Endothelial cell (in vitro differentiated cells): ENCODE measurements at places on chromosomes 3 and 15.

DNA sequence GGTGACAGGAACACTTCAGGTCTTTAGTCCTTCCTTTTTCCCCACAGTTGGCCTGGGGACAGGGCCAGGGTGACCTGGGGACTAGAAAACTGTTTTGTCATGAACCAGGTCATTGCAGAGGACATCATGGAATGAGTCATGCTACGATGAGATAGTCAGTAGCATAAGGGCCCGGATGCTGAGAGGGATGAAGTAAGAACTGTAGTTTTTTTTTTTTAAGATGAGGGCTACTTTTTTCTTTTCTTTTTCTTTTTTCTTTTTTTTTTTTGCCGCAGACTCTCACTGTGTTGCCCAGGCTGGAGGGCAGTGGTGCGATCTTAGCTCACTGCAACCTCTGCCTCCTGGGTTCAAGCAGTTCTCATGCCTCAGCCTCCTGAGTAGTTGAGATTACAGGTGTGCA, 8.0 kb downstream of the MAP2K5 start:
- DNase-seq: no peak

GRCh38 chr15:56734013-56734635, 815 bp upstream of the ZNF280D start:
- DNase-seq: no peak

DNA sequence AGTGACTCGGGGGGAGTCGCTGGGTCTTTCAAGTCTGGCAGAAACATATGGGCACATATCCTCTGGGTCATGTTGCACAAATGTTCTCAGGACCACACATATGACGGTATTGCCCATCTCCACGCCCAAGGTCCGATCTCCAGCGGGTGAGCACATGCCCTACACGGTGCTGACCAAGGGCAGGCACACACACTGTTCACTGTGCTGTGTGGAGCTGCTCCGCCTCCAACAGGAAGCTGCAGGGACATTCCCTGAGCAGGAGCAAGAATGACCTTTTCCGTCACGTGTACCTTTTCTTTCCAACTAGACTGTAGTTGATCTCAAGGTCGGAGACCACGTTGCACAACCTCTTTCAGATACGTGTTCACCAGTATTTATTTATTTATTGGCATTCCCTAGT, 41.7 kb upstream of the B3GNT5 start:
- no peak for DNase-seq

DNA sequence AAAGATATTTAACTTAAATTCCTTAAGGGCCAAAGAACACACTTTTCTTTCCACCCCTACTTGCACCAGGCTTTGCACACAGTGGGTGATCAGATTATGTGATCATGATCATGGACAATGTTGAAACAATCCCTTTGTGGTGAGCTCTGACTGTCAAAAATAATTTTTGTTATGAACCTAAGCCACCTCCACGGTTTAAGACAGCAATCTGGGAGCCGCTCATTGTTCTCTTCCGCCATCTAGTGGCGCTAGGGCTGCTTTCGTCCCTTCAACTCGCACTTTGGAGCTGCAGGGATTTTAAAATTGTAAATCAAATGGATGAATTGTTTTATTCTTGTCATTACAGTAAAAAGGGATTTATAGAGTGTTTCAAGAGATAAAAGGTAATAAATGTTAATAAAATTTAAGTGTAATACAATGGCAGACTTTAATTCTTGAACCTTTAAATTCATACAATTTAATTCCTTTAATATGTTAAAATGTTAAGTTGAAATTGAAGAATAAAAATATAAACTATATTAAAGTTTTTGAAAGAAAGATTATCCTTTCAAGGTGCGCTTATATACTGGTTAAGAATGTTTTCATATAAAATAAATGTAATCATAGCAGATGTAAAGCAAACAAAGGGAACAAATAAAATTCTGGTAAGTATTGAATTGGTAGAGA, 45.3 kb upstream of the ARL6 start:
- DNase-seq: peak; percentile 75

- DNase-seq: no peak
Measured at GRCh38 chr15:64037116-64037515, 9.2 kb downstream of the DAPK2 start.

GRCh38 chr15:35088329-35088728, 3.2 kb upstream of the NANOGP8 start:
- no peak for DNase-seq

DNA sequence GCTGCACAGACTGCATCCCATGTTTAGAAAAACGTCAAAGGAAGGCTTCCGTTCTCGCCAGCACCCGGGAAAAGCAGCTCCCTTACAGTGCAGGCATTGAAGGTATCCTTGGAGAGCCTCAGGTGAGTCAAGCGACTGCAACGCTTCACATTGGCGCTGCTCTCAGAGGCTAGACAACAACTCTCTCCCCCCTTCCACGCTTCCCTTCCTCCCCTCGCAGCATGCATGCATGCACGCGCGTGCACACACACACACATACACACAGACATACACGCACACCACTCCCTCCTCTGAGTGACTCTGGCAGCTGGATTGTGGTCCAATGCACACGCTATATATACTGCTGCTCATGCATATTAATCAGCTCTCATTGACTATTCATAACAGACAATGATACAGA, 191.1 kb downstream of the PDZRN3 start:
- no peak for DNase-seq

DNA sequence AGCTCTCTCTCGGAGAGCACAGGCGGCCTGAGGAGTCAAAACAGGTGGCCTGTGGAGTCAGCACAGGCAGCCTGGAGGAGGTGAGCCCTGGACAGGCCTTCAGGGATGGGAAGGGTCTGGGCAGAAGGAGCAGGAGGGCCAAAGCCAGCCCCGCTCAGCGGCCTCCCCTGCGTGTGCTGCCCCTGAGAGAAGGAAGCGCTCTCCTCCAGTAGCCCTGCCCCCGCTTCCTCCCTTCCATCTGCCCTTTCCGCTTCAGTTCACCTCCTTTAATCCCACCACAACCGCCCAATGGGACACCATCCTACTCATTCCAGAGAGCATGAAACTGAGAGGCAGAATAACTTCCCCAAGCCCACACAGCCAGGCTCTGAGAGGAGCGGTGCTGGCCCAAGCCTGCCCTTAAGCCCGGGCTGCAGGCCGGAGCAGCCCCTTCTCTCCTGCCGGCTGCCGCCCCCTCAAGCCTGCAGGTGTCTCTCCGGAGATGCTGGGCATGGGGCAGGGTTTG, 3.2 kb upstream of the NR2E3 start:
- no peak for DNase-seq

DNA sequence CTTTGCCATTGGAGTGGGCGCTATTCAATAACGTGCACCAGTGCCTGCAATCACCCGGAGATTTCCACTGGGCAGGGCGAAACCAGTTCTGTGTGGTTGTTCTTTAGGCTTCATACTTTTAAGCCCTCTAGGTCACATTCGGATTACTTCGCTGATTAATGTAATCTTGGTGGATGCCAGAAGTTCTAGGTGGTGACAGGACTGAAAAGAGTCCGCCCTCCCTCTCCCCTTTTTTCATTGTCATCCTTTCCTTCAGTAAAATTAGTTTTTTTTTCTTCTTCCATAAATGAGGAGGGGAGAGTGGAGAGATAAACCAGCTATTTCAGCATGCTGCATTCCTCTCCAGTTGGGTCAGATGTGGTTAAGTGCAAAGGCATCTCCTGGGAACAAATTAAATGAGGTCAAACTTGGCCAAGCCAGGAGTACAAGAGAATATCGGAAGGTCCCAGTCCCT, 2.3 kb upstream of the SLC2A2 start:
- no peak for DNase-seq

DNA sequence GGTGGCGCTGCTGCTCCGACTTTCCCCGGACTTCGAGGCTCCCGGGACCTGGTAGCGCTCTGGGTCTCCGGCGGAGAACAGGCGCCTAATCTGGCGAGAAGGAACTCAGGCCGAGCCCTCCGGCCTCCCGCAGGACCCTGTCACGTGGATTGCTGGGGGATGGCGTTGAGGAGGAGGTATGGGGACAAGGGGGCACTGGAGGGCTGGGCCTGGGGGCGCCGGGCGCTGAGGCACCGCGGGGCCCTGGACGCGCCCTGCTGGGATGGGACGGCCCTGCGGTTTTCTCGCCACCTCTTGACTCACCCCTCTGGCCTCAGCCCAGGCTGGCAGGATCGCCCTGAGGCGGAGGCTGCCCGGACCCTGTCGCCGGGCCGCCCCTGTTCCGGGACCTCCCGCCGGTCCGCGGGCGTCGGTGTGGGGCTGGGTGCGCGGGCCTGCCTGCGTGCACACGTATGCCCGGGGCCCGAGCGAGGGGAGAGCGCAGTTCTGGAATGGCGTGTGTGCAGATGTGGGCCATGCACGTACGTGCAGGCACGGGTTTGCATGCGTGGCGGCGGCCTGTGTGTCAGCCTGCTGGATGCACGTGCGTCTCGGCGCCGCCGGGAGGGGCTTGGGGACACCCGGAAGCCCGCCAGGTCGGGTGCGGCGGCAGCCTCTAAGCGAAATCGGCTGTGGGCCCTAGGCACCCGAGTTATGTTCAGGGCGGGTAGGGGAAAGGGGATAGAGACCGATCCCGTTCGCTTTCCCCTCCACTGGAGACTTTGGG, 752 bp downstream of the C15orf39 start:
- DNase-seq: peak; percentile 41
